Kidney epithelial cell (primary cell): ENCODE measurements at places on chromosomes 7 and 10. TPM values are rescaled to one million over a fixed set of nuclear protein-coding genes. Genes with fewer than 3 reads are reported as not detected.

Gene NYAP1
- 0.14 and 0.46 TPM in 2 replicates for total RNA-seq

Gene SLC26A3
- total RNA-seq = not detected in 2 replicates

Gene TAS2R5
- total RNA-seq = 0.46 and 3.7 TPM in 2 replicates

Gene COBL
- total RNA-seq = 6.4 and 7.1 TPM in 2 replicates

Gene MBL2
- total RNA-seq = not detected in 2 replicates

Gene CDHR3
- total RNA-seq = 0.55 and 0.96 TPM in 2 replicates

Gene C7orf33
- not detected in 2 replicates for total RNA-seq

Gene ALDH18A1
- 50.7 and 51.2 TPM in 2 replicates for total RNA-seq

Gene TMEM229A
- total RNA-seq = not detected in 2 replicates

Gene KMT2E
- total RNA-seq = 31.8 and 36.3 TPM in 2 replicates

Gene TEX47
- not detected in 2 replicates for total RNA-seq

Gene TMEM26
- 0.33 and 0.41 TPM in 2 replicates for total RNA-seq

Gene RRP12
- 42.6 and 43.4 TPM in 2 replicates for total RNA-seq

Gene PRDX3
- 136 and 143 TPM in 2 replicates for total RNA-seq

Gene PNLIPRP2
- total RNA-seq = not detected in 2 replicates

Gene RBM20
- total RNA-seq = 3.3 and 3.8 TPM in 2 replicates

Gene TMEM72
- total RNA-seq = not detected in 2 replicates

Gene SAP25
- 0.62 TPM in 1 of 2 replicates, not detected in the other for total RNA-seq

Gene SPDYE8
- total RNA-seq = not detected in 2 replicates

Gene CACNB2
- total RNA-seq = 0.04 and 0.21 TPM in 2 replicates

Gene MCM10
- 2.4 and 2.8 TPM in 2 replicates for total RNA-seq

Gene ZNF853
- total RNA-seq = 25.7 and 36.3 TPM in 2 replicates

Gene MPLKIP
- 45.7 and 74.3 TPM in 2 replicates for total RNA-seq

Gene LGI1
- total RNA-seq = not detected in 2 replicates

Gene TET1
- total RNA-seq = 1.2 and 2.1 TPM in 2 replicates

Gene ASB4
- total RNA-seq = not detected in 2 replicates

Gene MLXIPL
- 0.04 and 0.14 TPM in 2 replicates for total RNA-seq

Gene NPSR1
- not detected in 2 replicates for total RNA-seq

Gene EPHB6
- total RNA-seq = 3.3 and 7.7 TPM in 2 replicates

Gene TRIM50
- total RNA-seq = not detected in 2 replicates

Gene PON1
- not detected in 2 replicates for total RNA-seq

Gene EBLN1
- not detected in 2 replicates for total RNA-seq

Gene CNNM2
- total RNA-seq = 6.4 and 7.2 TPM in 2 replicates

Gene ADIRF
- total RNA-seq = 0.41 TPM in 1 of 2 replicates, not detected in the other

Gene CLDN3
- total RNA-seq = 100 and 123 TPM in 2 replicates
